ENCODE measurements at places on chromosomes 2 and 18.

GRCh38 chr2:135831180-135831812 lies 5.7 kb downstream of the LCT start:
- DNase-seq, result no peak

DNA sequence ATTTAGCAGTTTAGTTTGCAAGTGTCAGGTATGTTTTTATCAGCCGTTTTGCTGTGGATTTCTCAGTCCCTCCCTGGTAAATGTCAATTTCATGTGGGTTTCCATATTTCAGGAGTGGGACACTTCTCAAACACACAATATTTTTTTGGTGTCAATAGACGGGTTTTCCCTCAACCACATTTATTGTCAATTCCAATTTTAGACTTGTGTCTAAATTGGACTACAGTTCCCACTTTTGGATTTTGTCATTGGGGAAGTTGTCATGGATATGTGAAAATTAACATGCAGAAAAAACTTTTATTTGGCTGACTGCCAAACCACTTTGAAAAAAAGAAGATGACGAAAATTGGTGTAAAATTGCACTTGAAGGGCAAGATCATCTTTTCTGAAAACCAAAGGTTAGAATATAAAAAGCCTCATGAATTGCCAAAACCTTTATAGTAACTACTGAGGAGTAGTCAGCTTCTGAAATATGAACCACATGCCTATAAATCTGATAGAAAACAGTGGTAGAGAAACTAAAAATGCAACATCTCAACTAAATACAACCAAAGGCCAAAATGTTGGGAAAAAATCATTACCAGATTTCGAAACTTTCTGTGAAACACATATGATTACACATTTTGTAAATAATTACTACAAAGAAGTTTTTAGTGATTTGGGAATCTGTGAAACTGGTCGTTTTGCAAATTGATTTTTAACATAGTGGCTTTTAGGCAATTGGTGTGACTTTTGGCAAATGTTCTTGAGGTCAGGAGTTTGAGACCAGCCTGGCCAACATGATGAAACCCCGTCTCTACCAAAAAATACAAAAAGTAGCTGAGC lies 106.4 kb downstream of the BCL2L11 start:
- DNase-seq, result no peak

GRCh38 chr18:25352629-25353005 lies 651 bp upstream of the ZNF521 start:
- no peak for DNase-seq

DNA sequence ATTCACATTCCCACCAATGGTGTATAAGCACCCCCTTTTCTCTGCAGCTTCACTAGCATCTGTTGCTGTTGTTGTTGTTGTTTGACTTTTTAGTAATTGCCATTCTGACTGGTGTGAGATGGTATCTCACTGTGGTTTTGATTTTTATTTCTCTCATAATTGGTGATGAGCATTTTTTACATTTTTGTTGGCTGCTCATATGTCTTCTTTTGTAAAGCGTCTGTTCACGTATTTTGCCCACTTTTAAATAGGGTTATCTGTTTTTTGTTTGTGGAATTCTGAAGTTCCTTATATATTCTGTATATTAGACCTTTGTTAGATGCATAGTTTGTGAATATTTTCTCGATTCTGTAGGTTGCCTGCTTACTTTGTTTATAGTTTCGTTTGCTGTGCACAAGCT lies 278.4 kb upstream of the TNP1 start:
- no peak for DNase-seq

DNA sequence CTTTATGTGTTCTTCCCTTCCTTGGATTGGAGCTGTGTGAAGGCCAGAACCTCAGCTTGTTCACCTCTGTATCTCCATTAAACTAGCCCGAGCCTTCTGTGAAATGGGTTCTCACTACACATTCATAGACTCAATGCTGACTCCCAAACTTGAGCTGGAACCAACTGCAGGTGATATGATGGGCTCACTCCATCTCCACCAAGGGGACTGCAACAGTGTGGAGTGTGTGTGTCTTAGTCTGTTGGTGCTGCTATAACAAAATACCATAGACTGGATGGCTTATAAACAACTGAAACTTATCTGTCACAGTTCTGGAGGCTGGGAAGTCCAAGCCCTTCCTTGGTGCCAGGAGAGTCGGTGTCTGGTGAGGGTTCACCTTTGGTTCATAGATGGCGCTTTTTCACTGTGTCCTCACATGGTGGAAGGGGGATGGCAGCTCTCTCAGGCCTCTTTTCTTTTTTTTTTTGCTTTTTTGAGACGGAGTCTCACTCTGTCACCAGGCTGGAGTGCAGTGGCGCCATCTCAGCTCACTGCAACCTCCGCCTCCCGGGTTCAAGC lies 94.2 kb upstream of the MAP4K3 start:
- DNase-seq, result no peak

DNA sequence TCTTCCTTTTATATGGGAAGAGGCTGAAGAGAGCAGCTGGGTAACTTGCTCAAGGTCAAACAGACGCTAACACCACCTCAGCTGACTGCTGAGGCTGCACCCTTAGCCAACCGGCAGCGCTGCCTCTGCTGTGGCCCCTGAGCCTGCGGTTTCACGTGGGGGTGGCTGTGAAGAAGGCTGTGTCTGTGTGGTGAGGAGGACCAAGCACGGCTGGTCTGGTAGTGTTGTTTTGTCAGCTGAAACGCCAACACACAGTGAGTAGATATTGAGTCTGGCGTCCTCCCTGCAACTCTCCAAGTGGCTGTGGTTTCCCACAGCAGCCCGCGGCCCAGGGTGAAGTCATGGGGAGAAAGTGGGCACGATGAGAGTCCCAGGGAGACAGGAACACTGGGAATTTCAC lies 69.6 kb downstream of the THNSL2 start:
- no peak for DNase-seq

GRCh38 chr2:60391649-60392375 lies 161.6 kb downstream of the BCL11A start:
- DNase-seq, result no peak

DNA sequence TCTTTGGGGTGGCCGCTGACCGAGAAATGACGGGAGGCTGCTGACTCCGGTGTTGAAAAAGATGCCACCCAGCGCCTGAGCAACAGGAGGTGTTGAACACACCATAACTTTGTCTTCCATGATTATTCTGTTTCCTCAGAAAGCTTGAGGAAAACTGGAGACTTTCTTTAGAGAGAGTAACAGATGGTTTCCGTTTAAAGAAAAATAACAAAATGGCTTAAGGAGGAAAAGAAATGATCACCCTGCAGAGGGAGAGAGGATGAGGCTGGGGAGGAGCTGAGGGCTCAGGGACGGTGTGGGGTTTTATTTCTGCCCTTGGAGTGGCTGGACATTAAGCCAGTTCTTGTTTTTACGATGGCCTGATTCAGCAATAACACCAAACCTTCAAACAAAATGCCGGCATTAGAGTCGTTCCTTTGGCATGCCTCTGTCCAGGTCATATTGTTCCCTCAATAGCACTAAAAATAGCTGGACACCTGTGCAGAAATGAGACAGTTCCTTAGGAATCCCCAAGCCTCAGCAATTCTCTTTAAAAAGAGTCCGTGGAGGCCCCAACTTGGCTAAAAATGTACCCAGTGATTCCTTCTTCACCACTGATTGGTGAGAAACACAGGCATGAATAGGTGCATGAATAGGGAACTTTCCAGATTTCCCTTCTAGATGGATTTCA lies 182.4 kb downstream of the ALPK2 start:
- DNase-seq, result no peak

DNA sequence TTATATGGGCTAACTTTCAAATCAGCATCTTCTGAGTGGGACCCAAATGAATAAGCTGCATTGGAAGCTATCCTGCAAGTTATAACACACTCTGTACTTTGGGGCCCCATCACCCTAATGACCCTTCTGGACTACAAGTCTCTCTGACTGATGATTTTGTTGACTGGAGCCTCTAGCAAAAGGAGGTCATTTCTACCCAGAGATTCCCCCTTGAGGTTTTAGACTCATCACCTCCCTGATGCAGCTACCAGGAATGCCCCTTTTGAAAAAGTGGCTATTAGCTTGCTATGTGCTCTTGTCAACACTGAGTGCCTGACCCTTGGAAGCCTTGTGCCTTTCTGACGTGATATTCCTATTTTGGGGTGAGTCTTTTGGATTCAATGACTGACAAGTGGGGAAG lies 54.5 kb upstream of the NEMP2 start:
- no peak for DNase-seq

GRCh38 chr2:109269706-109270504 lies 140.9 kb downstream of the SH3RF3 start:
- DNase-seq, result no peak

GRCh38 chr2:44926957-44927356 lies 14.5 kb upstream of the SIX3 start:
- no peak for DNase-seq

GRCh38 chr2:175309799-175310198 lies 128.3 kb upstream of the ATP5MC3 start:
- peak; percentile 20 for DNase-seq

DNA sequence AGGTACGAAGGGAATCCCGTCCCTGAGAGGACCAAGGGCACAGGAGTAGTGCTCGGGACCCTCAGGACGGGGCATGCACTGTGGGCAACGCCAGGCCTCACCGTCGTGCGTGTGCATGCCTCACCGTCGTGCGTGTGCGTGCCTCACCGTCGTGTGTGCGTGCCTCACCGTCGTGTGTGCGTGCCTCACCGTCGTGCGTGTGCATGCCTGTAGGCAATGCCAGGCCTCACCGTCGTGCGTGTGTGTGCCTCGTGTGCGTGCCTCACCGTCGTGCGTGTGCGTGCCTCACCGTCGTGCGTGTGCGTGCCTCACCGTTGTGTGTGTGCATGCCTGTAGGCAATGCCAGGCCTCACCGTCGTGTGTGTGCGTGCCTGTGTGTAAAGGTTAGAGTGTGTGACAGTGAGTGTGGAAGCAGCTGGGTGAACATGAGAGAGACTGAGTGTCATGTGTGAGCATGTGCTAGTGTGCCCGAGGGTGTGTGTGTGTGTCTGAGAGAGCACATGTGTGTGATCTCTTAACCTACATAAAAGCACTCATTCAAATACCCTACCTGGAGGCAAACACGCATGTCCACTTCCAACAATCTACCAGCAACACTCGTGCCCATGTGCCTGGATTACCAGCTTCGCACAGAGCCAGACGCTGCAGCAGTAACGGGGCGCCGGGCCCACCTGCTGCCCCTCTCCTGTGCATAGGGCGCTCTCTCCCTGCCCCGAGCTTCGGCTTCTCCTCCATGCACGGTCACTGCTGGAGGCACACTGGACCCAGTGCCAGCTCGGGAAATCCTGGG lies 36.3 kb downstream of the ZNF516 start:
- no peak for DNase-seq
